ENCODE measurements at places on chromosomes 6 and 20.

- no peak for DNase-seq
These were observed 127.3 kb downstream of the RTN4IP1 start for GRCh38 chr6:106501960-106502371.

DNA sequence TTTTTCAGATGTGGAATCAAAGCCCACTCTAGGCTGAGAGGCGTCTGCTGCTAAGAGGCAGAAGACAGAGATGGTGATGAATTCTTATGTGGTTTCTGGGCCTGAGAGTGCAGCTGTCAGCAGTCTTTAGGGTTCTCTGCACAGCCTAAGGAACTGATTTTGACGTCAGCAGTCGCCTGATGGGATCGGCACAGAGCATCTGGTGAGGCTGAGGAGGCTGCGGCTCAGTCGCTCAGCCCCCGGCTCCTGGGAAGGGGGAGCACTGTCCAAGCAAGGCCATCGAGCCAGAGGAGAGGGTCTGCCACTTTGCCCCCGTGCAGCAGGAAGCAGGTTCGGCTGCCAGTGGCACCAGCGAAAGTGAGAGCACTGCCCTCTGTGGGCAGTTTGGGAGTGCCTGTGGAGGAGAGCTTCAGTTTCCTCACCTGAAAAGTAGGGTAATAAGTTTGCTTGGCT, 92.5 kb downstream of the TCP11 start:
- no peak for DNase-seq

GRCh38 chr6:99282479-99283062, 66.9 kb downstream of the FAXC start:
- no peak for DNase-seq

- DNase-seq: no peak
These were observed 3.0 kb downstream of the GLP1R start for GRCh38 chr6:39051399-39052122.

Measured in activated gamma-delta T cell (primary cell).